ENCODE measurements at places on chromosomes 7 and 10.

GRCh38 chr10:86979977-86980448 lies 11.7 kb downstream of the ADIRF start:
- no peak for DNase-seq

- DNase-seq: no peak
These were observed 315.7 kb downstream of the THSD7A start for GRCh38 chr7:11516328-11516727.

GRCh38 chr10:83166344-83166743 lies 973.0 kb upstream of the GHITM start:
- DNase-seq: no peak

- no peak for DNase-seq
These were observed 125.2 kb downstream of the DOCK4 start for GRCh38 chr7:112080978-112081377.

GRCh38 chr10:132595021-132595420 lies 57.4 kb downstream of the INPP5A start:
- DNase-seq: no peak

DNA sequence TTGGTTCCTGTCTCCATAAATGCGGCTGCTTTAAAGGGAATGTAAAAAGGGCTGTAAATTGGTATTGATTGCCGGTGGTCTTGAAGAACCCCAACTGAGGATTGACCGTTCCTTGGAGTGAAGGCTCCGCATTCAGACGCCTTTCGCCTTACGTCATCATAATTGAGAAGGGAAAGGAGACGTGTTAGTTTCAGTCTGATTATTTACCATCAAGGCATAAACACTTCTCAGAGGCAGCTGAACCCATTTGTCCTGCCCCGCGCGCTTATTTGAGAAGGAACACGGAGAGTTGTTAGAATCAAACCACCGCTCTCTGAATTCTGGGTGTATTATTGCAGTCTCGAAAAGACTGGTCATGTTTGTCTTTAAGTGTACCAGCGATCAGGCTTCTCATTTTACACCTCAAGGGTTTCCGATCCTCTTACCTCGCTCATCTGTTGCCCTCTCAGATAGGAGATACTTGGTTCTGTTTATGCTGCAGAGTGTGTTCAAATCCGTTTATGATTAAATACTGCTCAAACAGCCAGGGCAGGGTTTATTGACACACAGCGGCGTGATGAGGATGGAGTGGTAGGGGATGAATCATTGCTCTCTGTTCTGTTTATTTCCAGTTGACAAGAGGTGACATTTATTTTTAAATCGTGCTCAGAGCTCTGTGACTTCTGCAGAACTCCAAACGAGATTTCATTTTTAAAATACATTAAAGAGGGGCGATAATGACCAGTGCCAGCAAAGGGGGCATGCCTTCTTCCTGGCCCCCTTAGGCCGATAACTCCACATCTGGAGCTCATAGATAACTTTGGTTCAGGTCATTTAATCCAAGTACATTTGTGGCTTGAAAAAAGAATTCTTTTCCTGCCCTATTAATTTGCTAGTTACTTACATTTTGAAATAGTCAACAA lies 30.4 kb downstream of the FOXK1 start:
- no peak for DNase-seq

GRCh38 chr10:86261941-86262687 lies 104.5 kb downstream of the GRID1 start:
- DNase-seq: no peak

DNA sequence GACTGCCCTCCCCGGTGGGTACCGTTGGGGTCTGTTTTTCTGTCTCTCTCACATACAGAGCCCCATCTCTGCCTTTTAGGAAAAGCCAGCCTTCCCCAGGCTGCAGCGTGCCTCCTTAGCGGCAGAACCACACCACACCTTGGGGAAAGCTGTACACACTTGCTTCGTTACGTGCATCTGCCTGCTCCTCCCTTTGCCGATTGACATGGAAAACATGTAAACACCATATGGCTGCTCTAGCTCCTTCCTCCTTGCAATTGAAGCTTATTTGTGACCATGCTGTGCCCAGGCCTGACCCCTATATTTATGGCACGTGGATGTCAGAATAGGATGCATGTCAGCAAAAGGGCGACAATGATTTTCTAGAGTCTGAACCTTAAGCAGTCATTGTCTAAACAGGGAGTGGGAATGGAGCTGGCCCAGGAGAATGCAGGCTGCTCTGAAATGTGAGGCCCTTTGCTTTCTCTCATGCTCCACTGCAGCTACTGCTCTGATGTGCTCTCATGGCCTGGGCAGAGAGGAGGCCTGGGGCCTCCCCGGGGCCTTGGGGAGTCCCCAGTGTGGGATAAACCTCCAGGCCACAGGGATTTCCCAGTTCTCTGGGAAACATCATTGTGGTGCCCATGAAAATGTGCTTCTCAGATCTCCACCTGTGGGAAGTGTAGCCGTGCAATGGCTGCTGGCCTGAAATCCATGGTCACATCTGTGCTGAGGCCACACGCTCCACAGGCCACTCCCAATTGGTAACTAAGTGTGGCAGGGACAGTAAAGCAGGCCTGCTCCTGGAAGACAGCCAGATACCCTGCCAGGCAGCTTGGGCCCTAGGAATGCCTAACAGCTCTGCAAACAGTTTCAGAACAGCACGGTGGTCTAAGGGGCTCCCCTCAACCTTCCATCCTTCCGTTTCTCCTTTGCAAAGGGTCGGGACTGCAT lies 18.6 kb downstream of the PDE6C start:
- DNase-seq: no peak

DNA sequence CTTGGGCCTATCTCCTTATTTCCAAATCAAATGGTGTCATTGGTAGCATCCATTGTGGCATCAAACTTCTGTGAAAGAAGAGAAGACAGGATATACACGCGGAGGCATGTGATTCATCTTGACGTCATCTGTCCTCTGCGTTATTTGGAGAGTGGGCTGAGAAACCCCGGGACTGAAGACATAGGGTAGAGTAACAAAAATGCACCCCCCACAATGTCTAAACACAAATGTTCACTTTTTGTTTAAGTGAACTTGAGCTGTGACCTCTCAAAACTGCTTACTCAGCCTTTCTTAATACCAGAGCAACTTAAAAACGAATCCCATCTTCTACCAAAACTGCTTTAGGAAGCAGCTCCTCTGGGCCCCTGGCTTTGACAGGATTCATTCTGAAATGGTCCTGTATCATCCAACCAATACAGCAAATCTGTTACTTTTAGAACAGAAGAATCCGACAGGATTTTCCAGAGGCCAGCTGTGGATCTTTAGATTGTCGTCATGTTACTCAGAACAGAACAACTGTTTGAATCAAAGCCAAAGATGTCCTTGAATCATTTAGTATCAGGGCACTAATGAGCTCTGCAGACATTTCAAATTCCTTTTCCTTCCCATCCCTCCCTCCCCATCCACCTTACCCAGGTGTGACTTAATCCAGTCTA lies 438.1 kb downstream of the SUGCT start:
- DNase-seq: no peak

DNA sequence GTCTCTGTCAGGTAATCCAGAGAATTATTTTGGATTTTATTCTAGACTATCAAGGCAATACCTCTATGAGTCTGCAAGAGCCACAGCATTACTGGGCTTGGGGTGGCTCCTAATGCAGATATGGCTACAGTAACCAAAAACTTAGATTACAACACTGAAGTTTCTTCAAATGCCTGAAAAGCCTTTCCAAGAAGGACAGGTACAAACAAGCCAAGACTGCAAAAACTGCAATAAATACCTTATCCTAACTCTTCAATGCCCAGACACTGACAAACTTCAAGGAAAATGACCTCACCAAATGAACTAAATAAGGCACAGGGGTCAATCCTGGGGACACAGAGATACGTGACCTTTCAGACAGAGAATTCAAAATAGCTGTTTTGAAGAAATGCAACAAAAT lies 82.0 kb downstream of the TES start:
- no peak for DNase-seq

GRCh38 chr7:107691716-107692115 lies 31.1 kb downstream of the SLC26A4 start:
- DNase-seq: no peak

- no peak for DNase-seq
These were observed 211.3 kb upstream of the PPP2R2D start for GRCh38 chr10:131689486-131689885.

DNA sequence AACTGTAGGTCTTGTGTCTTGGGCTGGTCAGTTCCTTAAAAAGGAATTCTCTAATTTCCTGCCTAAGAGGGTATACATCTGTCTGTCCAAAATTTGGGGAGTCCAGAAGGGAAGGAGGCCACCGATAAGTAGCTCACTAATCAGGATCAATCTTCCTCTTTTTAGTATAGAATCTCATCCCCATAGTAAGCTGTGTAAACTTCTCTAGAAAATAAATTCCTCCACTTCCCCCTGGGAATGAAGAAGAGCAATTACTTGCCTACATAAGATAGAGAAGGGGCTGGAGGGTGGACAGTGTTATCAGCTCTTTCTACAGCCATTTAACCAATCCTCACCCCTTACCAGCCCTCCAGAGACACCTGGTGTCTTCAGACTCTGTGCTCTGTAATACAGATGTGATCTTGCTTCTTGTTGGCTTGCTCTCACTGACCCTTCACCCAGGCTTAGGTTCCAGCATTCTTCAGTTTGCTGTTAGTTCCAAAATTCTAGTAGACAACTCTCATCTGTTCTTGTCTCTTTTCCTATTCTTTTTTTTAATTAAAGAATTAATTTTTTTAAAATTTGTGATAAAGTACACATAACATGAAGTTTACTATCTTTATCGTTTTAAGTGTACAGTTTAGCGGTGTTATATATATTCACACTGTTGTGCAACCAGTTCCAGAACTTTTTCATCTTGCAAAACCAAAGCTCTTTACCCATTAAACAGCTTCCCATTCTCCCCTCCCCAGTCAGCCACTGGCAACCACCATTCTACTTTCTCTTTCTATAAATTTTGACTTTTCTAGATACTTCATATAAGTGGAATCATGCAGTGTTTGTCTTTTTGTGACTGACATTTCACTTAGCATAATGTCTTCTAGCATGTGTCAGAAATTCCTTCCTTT lies 6.5 kb upstream of the PRKAR2B start:
- no peak for DNase-seq

- DNase-seq: no peak
These were observed 18.8 kb upstream of the VWA2 start for GRCh38 chr10:114220281-114220680.

- no peak for DNase-seq
These were observed 33.4 kb upstream of the SLC39A12 start for GRCh38 chr10:17918187-17918903.

GRCh38 chr10:22634093-22634492 lies 80.3 kb downstream of the PIP4K2A start:
- no peak for DNase-seq

- no peak for DNase-seq
These were observed 237.7 kb downstream of the FANK1 start for GRCh38 chr10:126133906-126134656.

DNA sequence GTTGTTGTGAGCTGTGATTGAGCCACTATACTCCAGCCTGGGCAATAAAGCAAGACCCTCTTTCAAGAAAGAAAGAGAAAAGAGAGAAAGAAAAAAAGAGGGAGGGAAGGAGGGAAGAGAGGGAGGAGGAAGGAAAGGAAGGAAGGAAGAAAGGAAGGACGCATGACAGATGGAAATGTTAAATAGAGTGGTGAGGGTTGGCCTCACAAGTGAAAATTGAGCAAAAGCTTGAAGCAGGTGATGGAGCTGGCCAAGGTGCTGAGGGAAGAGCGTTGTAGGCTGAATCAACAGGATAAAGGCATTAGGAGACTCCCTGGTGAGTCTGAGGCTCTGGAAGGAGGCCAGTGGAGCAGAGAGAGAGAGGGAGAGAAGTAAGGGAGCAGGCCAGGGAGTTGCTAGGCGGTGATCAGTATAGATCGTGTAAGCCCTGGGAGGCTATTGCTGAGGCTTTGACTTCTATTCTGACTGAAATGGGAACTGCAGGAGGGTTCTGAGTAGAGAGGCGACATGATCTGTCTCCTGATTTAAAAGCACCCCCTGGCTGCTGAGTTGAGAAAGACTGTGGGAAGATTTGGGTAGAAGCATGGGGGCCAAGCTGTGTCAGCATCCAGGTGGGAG lies 26.5 kb upstream of the TMEM248 start:
- no peak for DNase-seq

- no peak for DNase-seq
These were observed 6.9 kb upstream of the LDB3 start for GRCh38 chr10:86661161-86662025.

GRCh38 chr10:123555616-123556015 lies 110.5 kb upstream of the GPR26 start:
- DNase-seq: no peak

- DNase-seq: no peak
These were observed 416.5 kb downstream of the MAGI2 start for GRCh38 chr7:79037001-79037400.

DNA sequence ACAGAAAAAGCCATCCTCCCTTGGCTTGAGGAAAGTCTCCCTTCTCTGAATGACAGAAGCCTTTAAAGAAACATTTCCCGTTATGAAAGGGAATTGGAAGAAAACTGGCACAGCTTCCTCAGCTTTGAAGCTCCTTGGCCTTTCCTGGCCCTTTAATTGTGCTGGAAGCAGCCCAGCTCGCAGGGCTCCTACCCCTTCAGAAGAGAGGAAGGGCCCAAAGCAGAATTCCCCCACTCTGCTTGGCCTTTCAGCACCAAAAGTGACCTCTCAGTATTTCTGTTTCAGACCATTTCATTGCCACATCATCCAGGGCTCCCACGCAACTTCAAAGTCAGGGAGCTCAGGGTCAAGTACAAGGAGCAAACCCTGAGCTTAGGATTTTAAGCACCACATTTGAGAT lies 4.2 kb downstream of the AFAP1L2 start:
- DNase-seq: no peak

- no peak for DNase-seq
These were observed 138.0 kb upstream of the NPS start for GRCh38 chr10:127411062-127411461.

- DNase-seq: no peak
These were observed 92.5 kb upstream of the VIPR2 start for GRCh38 chr7:159237022-159237653.

- DNase-seq: no peak
These were observed 81.3 kb downstream of the VWDE start for GRCh38 chr7:12322284-12322902.

GRCh38 chr7:18461785-18462467 lies 33.6 kb upstream of the HDAC9 start:
- no peak for DNase-seq

DNA sequence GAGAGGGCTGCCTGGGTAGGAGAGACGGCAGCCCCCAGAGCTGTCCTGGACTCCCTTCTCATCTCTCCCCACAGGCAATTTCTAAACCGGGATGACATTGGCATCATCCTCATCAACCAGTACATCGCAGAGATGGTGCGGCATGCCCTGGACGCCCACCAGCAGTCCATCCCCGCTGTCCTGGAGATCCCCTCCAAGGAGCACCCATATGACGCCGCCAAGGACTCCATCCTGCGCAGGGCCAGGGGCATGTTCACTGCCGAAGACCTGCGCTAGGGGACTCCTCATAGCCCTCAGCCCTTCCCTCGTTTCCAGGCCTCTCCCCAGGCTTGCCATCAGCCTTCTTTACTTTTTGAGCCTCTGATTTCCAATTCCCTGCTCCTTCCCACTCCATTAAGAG lies 2.6 kb downstream of the ATP6V1F start:
- DNase-seq: no peak

DNA sequence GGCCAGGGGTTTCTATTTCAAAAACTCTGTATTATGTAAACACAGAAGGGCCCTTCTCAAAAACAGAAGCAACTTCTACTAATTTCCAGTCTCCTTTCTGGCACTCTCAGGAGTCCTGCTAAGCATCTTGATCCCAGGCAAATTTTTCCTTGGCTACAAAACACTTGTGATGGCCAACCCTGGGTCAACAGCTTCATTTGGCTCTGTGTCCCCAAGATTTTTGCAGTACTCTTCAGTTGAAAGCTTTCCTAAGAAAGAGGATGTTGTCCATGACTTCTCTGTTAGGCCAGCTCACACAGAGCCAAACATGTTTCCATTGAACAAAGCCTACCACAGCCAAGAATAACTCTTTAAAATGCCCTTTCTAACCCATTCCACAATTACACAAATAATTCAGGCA lies 99.0 kb upstream of the EGR2 start:
- DNase-seq: no peak

All from stimulated activated naive CD4-positive, alpha-beta T cell (primary cell).